ENCODE measurements at places on chromosomes 16 and 17.
A peak's percentile ranks its signal among the peaks of the same experiment; 100 is the strongest.

GRCh38 chr16:13127144-13127543, 225.7 kb downstream of the SHISA9 start:
- no peak for DNase-seq

DNA sequence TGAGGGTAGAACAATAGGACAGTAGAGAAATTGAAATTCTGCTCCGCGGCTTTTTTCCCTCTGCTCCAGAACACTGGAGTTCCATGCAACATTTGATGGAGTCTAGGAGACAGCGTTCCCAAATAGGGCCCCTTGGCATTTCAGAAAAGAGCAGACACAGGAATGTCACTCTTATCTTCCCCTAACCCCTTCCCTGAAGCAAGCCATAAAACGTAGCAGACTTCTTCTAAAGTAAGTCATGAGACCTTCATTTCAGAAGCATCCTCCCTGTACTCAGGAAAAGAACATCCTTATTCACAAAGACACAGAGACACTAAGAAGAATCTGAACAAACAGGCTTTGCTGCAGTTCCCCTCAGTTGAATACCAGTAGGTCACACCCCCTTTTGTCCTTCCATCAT, 296.1 kb upstream of the SOX9 start:
- DNase-seq: no peak

- no peak for DNase-seq
Measured at GRCh38 chr17:49829026-49829425, 18.8 kb downstream of the TAC4 start.

GRCh38 chr16:47877166-47877565, 278.6 kb downstream of the ABCC12 start:
- DNase-seq: no peak

DNA sequence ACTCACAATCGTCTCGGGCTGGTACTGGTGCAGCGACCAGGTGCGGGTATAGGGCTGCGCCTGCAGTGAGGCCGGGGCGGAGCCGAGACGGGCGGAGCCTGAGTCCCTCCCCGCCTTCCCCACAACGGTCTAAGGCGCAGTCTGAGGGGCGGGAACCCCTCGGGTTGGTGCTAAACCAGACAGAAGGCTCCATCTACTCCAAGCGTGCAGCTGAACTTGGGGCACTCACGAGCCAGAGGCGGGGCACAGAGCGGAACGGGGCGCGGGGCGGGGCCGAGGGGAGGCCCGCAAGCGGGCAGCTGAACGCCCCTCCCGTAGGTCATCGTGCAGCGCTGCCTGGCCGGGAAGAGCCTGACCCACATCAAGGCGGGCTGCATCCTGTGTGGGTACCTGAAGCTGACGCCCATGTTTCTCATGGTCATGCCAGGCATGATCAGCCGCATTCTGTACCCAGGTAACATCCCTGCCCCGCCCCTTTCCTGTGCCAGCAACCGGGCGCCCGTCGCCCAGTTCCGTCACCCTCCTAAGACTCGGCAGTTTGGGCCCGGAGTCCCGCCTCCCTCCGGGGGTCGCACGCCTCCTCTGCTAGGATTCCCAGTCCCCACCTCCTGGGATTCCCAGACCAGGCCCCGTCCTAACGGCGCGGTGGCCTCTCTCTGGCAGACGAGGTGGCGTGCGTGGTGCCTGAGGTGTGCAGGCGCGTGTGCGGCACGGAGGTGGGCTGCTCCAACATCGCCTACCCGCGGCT, 5.0 kb downstream of the SLC5A2 start:
- DNase-seq: peak; percentile 10

- DNase-seq: no peak
Measured at GRCh38 chr17:266701-267667, 85.5 kb upstream of the DOC2B start.

DNA sequence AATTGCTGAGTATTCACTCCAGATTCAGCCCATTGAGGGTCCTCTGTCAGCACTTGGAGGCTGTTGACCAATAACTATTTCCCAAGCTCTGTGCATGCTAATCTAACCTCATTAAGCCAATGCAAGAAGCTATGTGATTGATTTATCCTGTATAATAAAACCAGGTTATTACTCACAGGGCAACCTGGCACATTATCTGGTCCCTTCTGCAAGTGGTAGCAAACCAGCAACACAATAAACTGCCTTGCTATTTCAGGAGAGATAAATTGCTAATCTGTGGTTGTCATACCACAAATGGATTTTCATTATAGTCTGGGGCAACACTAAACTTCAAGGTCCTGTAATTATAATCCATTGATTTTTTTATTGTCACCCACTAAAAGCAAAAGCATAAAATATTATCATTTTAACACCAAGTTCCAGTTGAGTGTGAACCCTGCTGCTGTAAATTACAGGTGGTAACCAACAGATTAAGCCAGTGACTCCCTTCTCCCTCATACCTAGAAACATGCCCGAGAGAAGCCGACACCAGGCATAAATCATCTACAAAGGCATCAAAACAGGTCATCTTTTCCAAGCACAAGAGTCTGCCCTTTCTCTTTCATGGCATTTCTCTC, 51.1 kb upstream of the SOX9 start:
- no peak for DNase-seq

DNA sequence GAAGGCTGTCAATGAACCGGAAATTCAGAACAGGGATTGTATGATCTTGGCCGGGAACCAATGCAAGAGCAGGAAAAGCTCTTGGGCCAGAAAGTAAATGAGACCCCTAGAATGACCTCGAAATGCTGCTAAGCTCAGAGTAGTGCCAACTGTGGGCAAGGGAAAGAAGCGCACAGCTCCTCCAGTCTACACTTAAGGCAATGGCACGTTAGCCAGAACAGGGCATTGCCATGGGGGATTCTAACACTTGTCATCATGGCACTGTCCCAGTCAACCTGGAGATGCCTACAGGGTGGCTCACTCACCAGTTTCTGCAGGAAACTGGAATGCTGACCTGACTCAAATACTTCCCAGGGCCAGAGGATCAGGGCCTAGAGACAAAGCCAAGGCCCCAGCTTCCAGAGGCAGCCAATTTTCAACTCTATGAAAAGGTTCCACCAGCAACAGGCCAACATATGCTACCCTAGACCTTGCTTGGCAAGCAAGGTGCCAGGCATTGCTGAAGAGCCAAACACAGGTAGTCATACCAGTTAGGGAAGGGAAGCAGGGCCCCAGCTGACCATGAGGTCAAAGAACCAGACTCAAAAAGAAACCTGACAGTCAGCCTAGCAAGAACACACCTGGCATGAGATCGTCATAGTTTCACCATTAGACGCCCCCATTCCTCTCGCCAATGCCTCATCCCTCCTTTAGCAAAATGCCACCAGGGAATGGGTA, 34.9 kb downstream of the ARHGAP17 start:
- DNase-seq: no peak

GRCh38 chr16:457732-458400, 32.4 kb downstream of the RAB11FIP3 start:
- DNase-seq: no peak

DNA sequence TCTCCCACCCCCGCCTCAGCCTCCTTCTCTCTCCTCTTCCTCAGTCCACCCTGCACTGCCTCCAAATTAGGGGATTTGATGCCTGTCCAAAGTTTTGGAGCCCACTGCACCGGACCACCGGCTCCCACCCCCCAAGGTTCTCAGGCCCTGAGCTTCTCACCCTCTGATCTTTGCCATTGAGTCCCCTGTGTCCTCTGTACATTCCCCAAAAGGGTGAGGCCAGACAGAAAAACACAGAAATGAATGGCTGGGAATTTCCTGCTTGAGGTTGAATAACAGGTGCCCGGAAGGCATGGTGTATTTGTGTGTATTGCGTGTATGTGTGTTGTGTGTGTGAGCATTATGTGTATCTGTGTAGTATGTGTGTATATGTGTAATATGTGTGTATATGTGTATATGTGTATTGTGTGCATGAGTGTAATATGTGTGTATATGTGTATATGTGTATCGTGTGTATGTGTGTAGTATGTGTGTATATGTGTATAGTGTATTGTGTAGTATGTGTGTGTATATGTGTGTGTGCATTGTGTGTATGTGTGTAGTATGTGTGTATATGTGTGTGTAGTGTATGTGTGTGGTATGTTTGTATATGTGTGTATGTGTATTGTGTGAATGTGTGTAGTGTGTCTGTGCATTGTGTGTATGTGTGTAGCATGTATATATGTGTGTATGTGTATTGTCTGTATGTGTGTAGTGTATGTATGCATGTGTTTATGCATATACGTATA, 16.0 kb upstream of the CCL17 start:
- DNase-seq: no peak

- no peak for DNase-seq
Measured at GRCh38 chr16:61820398-61820797, 215.8 kb downstream of the CDH8 start.
